K562 (cell line): ENCODE measurements at places on chromosomes 1 and 21.

DNA sequence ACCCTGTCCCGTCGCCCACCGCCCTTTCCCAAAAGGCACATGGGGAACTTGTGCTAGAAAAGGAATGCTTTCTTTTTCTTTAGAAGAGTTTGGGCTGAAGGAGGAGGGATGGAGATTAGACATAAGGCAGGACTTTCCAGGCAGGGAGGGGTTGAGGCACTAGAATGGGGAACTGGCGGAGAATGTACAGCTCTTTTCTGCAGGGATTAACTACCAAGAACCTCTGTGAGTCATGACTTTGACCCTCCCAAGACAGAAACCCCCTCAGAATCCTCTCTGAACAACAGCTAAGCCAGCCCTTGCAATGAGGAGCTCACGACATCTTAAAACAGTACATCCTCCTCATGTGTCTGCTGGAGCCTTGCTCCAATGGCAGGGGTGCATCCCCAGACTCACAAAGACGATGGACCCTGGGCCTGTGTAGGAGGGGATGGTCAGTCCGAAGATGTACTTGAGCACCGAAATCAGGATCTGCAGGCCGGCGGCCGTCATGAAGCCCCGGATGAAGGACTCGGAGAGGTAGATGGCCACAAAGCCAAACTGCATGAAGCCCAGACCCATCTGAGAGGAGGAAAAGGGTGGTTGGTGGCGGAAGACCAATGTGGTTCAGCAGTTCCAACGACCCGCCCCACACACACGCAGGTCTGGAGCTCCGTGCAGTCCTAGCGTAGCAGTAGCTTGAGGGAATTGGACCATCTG, 13.6 kb downstream of the SLC26A9 start:
- no peak for DNase-seq

DNA sequence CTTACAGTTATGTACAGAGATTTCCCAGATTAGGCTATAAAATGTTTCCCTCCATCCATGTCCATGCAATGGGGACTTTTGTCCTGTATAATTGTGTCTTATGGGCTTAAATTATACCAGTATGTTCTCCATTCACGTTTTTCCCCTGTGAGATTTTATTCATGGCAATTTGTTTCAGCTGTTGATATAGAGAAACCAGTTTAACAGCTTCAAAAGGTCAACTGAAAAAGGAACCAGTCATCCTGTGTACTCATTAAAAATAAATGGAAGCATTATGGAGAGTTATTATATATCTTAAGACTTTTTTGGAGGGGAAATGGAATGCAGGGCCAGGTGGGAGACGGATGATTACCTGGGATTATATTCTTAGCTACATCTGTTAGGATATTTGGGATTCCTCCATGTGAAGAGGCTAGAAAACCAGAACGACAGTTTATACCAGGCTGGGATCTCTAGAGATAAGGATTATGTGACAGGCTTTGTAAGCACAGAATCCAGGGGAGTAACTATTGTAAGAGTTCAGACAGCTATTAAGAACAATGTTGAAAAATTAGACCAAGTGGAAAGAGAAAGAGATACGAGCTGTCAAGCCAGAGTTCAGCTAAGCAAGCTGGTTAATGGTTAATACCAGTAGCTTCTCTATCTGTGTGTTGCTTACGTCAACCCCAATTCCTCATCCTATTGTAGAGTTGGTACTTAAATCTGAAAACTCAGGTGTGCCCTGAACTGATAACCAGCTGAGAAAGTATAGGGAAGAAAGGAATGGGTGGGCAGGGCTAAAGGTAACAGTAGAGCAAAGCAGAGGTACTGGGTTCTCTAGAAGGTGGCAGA, 12.4 kb upstream of the ZNF697 start:
- DNase-seq, result no peak

DNA sequence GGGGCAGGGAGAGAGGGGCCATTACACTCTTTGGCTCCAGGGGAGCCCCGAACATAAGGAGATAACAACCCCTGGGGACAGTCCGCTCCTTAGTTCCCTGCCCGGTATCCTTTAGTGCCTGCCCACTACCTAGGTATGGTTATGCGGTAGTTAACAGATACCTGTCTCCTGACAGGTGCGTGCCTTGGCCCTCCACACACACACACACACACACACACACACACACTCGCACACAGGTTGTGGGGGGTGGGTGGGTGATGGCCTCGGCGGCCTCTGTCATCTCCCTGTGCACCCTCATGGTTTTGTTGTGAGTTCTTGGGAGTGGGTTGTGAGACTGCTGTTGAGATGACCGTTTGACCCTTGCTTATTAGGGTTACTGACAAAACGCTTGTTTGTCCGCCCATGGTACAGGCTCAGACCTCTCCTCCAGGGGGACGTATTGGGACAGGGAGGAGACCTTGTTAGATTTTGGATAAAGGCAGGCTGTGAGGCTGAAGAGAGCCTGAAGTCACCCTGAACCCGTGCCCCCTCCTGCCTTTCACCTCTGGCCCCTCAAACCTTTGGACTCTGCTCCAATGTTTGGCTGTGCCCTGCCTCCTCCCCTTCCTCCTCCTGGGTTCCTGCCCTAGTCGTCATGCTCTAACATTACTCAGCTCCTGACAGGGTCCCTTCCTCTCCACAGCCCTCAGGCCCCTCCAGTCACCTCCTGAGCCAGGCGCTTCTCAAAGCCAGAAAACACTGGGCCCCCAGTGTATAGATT, 979 bp downstream of the RASSF5 start:
- DNase-seq, result no peak

DNA sequence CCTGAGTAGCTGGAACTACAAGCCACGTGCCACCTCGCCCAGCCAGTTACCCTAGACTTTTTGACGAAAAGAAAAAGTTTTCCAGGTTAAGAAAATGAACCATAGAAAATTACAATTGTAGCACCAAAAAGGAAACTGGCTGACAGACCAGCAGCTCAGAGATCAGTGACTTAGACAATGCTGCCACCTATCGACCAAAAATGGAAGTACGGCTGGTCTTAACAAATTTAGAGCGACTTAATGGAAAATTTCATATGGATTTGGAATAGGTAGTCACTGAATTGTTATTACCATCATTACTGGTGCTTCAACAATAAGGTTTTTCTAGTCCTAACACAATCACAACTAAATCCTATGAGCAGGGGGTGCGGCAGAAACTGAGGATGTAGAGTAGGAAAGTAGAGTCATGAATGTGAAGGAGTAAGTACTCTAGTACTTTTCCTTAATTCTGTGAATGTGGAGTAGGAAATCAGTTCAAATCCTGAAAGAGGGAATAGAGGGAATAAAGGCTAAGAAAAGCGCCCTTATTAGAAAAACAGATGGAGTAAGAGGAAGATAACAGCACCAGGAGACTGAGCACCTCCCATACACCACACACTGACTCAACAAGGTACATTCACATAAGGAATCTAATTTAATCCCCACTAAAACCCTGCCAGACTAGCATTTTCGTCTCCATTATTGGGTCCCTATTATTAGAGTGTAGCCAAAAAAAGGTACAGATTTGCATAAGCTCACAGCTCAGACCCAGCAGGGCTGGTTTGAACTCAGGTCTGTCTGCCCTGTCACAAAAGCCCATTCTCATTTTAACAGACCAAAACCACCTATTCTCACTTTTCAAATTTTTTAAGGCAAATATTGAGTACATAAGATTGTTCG, 37.9 kb upstream of the MGST3 start:
- DNase-seq, result peak; percentile 84

DNA sequence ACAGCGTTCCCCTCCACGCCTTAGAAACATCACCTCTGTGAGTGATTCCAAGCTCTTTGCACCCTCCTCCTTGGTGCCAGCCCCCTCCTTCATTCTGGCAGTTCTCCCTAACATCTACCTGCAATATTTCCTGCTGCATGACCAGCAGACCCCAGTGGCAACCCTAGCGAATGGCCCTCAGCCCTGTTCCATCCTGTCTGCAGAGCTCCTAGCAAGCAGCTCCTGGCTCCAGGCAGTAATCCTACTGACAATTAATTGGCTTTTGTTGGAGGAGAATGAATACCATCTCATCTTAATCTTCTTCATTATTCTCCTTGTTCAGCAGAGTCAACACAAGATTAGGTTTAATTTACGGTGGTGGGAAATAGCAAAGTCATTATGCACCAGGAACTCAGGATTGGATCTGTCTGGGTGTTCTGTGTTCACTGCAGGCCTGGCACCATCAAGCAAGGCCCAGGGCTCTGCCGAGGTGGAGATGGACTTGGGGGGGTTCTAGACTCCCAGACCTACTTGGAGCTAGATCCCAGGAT, 12.4 kb downstream of the FBXO2 start:
- DNase-seq, result no peak

DNA sequence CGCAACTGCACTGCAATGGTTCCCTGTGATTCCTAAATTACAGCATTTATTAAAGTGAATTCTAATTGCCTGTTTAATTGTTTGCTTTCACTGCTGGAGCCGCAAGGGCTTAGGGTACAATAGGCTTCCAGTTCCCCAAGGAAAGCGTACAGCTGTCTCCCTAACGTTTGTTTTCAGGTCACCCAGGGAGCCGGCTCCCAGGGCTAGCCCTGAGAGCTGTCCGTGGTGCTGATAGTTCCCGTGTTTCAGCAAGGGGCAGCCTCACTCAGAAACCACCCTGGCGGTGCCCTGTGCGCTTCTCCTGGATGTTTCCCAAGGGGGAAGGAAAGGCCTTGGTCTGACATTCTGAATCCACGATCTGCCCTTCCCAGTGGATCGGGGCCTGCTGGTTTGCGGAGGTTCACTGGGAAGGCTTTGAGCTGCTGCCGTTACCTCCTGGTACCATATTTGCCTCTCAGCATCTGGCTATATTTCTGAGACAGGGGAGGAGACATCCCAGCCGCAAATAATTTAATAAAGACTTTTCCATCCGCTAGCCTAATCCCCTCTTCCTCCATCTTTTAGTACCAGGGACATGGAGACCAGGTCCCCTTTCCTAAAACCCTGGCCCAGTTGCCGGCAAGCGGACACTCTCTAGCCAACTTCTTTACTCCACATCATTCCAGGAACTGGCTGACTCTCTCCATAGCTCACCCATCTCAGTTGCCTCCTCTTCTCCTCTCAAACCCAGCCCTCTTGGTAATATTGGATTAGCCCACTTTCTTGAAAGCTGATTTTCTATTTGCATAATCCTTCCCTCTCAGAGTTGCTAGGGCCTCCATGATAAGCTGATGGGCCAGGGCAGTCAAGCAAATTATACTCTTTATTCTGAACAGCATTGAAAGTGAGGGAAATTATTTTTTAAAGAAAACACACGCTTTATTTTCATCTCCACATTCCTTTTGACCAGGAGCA, 149.0 kb downstream of the IGSF21 start:
- peak; percentile 66 for DNase-seq

- no peak for DNase-seq
Observed at GRCh38 chr1:223248770-223249140, 105.7 kb upstream of the TLR5 start.

DNA sequence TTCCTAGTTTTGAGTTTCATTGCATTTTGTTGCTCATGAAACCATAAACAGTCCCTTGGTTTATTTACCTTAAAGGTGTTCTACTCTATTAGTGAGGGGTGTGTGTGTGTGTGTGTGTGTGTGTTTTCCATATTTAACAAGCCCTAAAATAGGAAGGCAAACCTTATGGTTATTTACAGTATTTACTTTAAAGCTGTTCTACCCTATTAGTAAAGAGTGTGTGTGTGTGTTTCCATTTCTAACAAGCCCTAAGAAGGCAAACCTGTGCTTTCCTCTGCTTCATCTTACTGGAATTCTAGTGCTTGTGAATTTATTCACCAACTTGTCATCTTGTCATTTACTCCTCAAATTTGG, 53.6 kb downstream of the CTTNBP2NL start:
- DNase-seq, result no peak

- DNase-seq, result no peak
Observed at GRCh38 chr1:212461916-212462660, 29.4 kb downstream of the NENF start.

- DNase-seq, result no peak
Observed at GRCh38 chr21:25324666-25325065, 282.6 kb downstream of the MRPL39 start.

DNA sequence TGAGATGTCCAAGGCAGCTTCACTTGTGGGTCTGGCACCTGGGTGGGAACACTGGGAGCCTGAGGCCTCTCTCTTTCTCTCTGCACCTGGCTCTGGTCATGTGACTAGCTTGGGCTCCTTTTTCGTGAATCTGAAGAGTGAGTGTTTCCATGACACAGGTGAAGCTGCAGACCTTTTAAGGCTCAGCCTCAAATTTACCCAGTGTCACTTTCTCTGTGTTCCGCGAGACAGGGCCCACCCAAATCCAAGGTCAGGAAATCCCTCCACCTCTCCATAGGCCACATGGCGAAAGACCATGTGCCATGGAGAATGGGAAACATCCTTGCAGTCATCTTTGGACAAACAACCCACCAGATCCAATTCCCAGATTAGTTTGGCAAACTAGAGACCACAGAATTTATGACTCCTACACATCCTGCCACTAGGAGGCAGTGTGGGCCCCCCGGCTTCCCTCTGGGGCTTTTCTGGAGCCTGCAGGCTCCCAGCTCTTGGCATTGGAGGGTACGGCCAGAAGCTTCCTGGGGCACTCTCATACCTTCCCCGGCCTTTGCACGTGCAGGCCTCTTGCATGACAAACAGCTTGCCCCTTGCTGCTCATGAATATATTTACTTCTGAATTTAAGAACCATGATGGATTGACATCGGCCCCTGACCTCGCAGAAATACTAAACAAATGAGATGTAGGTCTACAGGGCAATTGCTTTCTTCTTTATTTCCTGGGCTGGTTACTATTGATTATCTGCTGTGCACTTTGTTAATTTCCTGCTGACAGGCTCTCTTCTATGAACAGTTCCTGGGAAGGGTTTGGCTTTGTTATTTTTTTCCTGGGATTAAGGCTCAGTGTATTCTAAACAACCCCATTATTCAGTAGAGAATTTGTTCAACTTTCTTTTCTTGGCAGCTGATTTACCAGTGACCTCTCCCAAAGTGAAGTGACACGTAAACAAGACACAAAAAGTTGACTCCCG, 180.7 kb downstream of the KAZN start:
- peak; percentile 77 for DNase-seq

- DNase-seq, result no peak
Observed at GRCh38 chr1:62946511-62946910, 162.6 kb downstream of the ATG4C start.

DNA sequence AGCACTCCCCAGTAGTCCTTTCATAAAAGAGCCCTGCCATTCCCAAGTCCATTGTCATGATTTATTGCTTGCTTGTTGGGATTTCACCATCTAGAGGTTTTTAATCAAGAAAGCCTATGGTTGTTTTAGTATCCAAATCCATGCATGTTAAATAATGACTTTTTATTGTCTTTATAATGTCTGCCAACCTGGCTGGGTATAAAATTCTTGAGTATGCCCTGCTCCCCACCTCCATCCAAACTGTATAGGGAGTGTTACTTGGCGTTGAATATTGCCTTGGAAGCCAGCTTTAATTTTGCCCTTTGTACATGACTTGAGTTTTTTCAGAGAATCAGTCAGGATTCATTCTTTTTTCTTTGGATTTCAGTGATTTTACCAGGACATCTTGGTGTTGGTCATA, 44.2 kb downstream of the DISC1 start:
- DNase-seq, result no peak

- peak; percentile 3 for DNase-seq
Observed at GRCh38 chr1:109712321-109712864, 342 bp downstream of the GSTM5 start.

DNA sequence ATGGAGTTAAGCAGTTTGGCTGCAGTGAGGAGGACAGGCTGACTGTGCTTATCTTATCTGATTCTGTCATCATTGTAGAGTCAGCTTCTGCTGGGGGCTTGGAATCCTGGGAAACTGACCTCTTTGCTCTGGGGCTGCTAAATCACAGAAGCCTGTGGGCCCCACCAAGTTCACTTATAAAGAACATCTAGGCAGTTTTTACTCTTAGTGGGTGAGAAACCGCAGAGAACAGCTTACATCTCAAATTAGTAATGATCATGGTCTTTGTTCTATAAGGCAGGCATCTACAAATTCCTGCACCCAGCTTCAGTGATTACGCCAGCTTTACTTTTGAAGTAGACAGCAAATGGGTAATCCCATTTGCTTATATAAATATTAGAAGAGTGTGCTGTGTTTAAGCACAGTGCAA, 75.7 kb downstream of the ZC3H11B start:
- no peak for DNase-seq
